ENCODE measurements at places on chromosomes 3 and 15.

DNA sequence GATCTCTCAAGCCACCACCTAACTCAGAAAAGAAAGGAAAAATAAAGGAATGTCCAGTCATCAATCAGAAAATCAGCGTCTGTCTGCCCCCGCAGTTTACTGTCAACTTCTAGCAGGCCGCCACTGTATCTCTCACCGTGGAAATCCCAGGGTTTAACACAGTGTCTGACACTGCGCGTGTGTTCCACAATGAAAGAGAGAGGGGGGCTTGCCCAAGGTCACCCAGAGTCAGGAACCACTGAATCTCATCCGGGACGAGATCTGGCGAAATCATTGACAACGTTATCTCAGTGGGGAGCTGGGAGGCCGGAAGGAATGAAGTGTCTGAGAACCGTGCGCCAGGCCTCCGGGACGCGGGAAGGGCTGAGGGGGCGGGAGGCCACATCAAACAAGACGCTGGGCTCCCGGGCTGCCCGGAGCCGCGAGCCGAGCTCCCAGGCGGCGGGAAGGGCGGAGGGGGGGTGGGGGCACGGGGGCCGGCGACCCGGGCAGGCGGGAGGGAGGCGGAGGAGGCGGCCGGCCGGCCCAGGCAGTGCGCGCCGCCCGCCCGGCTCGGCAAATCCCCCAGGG lies 2.2 kb upstream of the HES1 start:
- DNase-seq = peak; percentile 66

DNA sequence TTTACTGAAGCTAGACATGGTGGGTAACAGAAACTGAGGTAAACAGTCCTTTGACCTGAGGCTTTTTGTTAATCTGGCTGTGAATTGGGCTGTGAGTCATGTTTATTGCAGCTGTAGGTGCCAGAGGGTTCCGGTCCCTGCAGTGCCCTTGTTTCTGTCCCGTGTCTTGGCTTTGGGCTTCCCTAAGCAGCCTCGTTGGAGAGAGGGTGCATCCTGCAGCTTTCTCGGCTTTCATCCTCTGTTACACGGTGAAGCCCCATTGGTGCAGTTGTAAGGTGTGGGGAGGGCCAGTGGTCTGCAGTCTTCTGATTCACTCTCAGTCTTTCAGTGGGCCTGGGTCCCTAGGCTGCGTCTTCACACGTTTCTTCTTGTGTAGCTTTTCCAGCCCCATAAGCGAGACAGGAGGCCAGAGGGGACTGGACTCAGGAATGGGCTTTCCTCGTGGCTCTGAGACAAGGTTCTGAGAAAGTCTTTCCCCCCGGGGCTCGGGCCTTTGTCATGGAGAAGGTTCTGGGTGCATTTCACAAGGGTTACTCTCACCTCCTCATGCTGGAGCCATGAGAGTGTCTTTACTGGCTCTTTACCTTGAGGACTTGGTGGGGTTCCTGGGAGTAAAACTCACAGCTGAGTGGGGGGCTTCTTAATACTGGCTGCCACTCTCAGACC lies 33.1 kb downstream of the ASB7 start:
- DNase-seq = no peak

GRCh38 chr3:51721062-51721745 lies 14.3 kb downstream of the GRM2 start:
- DNase-seq = no peak

- DNase-seq = no peak
These were observed 338.6 kb downstream of the FOXP1 start for GRCh38 chr3:71244826-71245488.

DNA sequence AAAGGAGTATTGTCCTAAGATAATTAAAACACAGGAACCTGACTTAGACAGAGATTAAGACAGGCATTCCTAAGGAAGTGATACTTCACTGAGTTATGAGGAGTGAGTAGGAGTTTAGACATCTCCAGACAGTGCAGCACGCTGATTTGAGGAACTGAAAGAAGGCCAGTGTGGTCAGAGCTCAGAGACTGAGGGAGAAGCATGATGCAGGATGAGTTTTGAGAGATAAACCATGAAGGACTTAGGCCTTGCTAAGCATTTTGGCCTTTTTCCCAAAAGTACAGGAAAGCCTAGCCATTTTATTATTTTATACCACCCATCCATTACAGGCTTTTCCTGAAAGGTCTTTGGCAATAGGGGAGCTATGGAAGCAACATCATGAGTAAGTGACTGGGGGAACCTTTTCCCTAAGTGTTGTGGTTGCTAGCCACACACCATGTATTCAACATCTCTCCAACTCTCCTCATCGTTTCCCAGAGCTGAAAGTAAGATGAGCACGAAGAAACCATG lies 375.6 kb upstream of the TPRG1 start:
- DNase-seq = peak; percentile 2

DNA sequence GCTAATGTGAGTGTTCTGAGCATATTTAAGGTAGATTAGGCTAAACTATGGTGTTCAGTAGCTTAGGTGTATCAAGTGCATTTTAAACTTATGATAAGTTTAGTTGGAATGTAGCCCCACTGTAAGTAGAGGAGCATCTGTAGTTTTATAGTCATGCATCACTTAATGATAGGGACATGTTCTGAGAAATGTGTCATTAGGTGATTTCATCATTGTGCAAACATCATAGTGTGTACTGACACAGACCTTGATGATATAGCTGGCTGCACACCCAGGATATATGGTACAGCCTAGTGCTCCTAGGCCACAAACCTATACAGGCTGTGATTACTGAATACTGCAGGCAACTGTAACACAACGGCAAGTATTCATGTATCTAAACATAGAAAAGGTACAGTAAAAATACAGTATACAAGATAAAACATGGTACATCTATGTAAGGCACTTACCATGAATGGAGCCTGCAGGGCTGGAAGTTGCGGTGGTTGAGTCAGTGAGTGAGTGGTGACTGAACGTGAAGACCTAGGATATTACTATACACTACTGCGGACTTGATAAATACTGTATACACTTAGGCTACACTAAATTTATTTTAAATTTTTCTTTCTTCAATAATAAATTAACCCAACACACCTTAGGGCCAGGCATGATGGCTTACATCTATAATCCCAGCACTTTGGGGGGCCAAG lies 17.9 kb downstream of the DNAH1 start:
- DNase-seq = no peak

- no peak for DNase-seq
These were observed 48.5 kb downstream of the SATB1 start for GRCh38 chr3:18376682-18377081.

DNA sequence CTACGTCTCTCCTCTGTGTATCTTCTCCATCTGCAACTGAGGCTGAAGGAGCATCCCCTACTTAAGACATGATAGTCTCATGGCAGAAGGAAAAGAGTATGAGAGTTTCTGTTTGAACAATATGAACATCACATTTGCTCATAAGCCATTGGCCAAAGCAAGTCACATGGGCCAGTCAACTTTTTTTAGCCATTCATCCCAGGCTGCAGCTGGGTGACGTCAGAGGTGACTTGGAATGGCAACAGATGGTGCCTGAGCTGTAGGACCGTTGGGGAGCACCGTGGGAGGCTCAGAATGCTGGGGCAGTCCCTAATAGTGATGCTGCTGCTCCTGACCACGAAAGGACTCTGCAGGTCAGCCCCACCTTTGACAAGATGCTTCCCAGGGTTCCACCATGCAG lies 58.7 kb downstream of the CRTC3 start:
- DNase-seq = no peak

GRCh38 chr3:154243353-154243752 lies 80.9 kb downstream of the DHX36 start:
- no peak for DNase-seq

DNA sequence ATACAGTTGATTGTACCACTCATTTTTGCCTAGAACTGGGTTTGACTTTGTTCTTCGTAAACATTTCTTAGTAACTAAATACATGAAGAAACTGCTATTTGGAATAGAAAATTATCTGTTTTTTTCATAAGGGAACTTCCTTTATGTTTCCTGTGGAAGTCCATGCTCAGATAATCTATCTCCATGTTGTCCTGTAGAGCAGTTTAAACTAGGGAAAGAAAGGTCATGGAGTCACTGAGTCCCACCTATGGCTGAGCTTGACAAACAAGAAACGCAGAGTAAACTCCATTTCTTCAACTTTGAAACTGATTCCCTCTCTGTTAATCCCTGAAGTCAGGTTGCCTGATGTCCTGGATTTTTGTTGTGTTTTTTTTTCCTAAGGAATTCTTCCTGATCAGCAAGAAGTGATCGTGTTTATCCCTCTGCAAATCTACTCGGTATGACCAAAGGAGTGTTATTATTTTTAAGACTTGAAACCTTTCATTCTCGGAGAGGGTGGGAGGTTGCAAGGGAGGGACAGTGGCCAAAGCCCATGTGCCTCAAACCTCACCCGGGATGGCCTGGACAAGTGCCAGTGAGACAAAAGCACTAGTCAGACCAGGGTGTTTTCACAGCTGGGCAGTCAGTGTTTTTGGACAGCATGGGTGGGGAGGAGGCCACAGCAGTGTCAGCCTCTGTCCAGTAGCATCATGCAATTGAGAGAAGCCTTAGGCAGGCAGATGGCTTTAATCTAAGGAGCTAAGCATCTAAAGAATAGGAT lies 129.8 kb upstream of the PHLDB2 start:
- no peak for DNase-seq

DNA sequence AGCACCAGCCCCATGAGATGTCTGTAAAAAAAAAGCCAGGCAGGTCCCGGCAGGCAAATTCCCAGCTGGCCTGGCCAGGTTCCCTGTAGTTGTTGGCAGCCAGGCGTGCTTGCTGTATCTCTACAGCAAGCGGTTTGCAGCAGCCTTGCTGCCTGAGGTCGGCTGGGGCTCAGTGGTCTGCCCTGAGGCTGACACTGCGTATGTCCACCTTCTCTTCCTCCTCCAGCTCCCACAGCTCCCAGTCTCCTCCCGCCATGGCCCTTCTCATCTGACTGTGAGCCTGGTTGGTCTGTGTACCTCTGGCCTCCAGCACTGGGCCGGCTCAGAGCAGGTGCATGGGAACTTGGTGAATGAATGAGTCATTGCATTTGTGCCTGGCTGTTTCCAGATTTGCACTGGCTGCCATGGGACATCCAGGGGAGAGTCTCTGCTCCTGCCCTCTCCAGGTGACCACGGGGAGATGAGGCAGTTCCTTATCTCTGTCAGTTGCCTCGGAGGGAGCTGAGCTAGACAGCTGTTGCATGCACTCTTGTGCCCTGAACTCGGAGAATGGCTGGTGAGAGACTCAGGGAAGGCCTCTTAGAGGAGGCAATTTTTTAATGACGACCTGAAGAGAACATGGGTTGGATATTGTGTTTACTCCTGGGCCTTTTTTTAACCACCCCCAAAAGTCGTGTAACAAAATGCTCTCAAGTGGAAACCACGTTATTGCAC lies 43.0 kb downstream of the SPSB4 start:
- no peak for DNase-seq

- DNase-seq = no peak
These were observed 34.0 kb downstream of the PCSK6 start for GRCh38 chr15:101455291-101456025.

DNA sequence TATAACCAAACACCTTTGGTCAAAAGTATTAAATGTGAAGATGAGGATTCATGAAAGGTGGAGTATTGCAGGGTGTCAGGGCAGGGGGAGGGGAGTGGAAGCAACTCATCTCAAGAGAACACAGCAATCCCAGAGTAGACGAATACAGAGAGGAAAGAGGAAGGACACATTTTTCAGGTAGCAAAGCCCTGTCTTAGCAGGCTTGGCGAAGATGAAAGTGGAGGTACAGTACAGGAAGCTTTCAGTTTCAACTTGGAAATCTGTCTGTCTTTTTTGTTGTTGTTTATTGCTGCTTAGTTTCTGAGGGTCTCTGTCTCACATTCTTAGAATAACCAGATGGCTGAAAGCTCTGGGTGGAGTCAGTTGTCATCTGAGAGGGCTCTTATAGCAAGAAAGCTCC lies 80.8 kb upstream of the GPR149 start:
- no peak for DNase-seq

DNA sequence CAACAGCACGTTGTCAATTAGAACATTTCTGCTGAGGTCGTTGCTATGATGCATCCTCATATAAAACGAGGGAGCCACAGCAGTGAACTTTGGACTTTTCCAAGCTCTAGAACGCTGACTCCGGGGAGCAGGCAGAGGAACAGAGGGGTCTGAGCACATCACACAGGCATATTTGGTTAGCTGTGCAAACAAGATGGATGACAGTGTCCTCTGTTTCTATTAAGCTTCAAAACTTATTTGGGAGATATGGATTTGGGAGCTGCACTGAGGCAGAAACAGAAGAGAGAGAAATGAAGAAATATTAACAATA lies 278.0 kb upstream of the TBL1XR1 start:
- DNase-seq = no peak

DNA sequence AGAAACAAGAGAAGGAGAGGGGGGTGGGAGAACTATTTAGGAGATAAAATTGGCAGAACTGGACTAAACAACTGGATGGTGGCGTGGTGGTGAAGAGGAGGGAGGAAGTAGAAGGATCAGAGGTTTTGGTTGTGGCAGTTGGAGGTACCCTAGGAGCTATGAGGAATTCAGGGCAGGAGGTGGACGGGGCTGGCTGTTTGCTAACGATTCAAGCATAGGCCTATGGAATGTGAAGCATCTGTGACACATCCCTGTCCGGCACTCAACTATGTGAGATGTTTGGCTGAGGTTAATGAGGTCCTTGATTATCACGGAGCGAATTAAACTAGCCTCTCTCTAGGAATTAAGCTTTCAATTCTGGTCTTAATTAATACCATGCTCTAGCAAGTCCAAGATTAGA lies 13.5 kb downstream of the TARS3 start:
- no peak for DNase-seq

- no peak for DNase-seq
These were observed 73.5 kb upstream of the MBNL1 start for GRCh38 chr3:152195206-152195605.

GRCh38 chr3:157793745-157794144 lies 290.5 kb upstream of the VEPH1 start:
- no peak for DNase-seq

GRCh38 chr3:180707896-180708295 lies 28.6 kb upstream of the CCDC39 start:
- no peak for DNase-seq

- no peak for DNase-seq
These were observed 40.6 kb upstream of the FXR1 start for GRCh38 chr3:180871901-180872300.

GRCh38 chr15:64060716-64061115 lies 14.4 kb upstream of the DAPK2 start:
- DNase-seq = no peak

- DNase-seq = no peak
These were observed 9.7 kb upstream of the SLMAP start for GRCh38 chr3:57746156-57747010.

GRCh38 chr3:138066383-138066782 lies 49.0 kb downstream of the DZIP1L start:
- DNase-seq = peak; percentile 34

DNA sequence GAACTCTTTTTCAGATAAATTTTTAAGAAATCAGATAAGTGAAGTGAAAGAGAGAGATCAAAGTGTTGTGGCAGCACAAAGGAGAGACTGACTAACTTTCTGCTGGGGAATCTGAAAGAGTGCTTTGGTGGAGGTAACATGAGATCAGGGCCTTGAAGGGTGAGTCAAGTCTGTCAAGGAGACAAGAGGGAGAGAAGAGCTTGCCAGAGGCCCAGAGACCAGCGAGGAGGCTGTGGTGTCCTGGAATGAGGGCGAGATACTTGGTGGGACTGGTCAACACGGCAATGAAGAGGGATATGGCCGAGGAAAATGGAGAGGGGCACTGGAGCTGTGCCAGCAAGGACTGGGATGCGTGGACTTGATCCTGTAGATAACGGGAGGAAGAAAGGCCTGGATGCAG lies 4.6 kb downstream of the TADA3 start:
- DNase-seq = no peak

- no peak for DNase-seq
These were observed 308.8 kb upstream of the NR2E3 start for GRCh38 chr15:71501344-71502076.

- no peak for DNase-seq
These were observed 74.7 kb downstream of the DPPA2 start for GRCh38 chr3:109241459-109242186.

GRCh38 chr3:179801856-179802255 lies 149.0 kb downstream of the USP13 start:
- no peak for DNase-seq
